H4 (cell line): ENCODE measurements at places on chromosomes 16 and 17. TPM values are rescaled to one million over a fixed set of nuclear protein-coding genes. Genes with fewer than 3 reads are reported as not detected.

- DNase-seq = peak; percentile 90
These were observed at the start of gene LRRC59 for GRCh38 chr17:50397111-50397918. TSS of gene LRRC59 (minus strand) at chr17:50397523. CDS start at chr17:50397317, 206 bp downstream.

Gene CLEC10A
- total RNA-seq = not detected in 2 replicates

DNA sequence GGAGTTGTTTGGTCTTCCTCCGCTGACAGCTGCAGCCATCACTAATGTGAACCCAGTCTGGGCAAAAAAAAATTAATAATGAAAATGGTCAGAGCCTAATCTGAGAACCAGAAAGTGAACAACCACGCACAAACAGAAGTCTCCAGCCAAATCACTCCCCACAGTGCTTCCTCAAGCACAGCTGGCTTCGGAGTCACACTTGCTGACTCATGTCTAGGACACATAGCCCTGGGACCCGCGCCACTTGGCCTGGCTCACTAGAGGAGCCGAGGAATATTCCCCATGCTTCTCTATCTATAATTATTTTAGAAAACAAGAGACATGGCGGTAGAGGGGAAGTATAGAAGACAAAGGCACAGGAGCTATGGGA, 109.1 kb downstream of the ZFHX3 start:
- peak; percentile 64 for DNase-seq

Gene CHRNE
- total RNA-seq = 0.04 and 0.14 TPM in 2 replicates

Gene KLHL10
- not detected in 2 replicates for total RNA-seq

DNA sequence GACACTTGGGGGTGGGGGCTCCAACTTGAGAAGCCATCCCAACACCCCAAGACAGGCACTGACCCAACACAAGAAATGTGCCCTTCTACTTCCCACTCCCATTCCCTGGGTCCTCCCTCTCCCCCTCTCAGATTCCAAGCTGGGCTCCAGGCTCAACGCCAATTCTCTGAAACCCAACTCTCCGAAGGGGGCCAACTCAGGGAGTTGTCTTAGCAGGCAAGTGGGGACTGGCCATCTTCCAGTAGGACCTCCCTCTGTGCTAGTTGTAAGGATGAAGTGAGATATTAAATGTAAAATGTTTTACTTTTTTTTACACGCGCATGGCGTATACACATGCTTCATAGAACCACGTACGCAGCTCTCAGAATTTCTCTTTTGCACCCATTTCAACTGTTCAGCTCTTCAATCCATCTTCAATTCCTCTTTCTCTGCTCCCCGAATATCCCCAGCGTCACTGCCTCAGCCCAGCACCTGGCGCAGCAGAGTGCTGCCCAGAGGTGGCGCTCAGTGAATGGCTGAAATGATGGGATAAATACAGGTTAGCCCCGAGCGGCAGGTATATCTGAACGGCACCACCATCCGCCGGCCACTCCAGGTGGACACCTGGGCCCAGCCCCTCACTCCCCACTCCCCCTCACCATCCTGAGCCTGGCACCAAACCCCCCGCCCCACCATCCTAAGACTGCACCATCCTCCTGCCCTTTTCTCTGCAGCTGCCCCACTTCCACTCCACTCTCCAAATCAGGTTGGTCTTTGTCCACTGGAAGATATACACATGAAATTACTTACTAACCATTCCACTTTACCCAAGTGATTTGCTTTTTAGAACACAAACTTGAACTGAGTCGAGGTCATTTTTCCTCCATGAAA, 43.9 kb upstream of the TNRC6C start:
- DNase-seq = no peak

Gene ERN2
- not detected in 2 replicates for total RNA-seq

DNA sequence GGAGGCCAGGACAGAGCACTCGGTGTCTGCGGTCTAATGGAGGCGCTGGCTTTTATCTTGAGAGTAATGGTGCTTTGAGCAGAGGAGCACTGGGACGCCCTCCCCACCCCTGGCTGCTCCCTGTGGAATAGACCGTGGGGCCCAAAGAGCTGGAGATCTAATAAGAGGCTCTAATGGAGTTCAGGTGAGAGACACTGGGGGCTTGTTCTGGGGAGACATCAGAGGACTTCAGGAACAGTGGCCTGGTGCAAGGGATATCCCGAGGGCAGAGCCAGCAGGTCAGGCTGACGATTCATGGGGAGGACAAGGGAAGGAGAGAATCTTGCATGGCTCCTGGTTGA, 9.5 kb upstream of the KRT19 start:
- no peak for DNase-seq

Gene SLC16A5
- not detected in 2 replicates for total RNA-seq

DNA sequence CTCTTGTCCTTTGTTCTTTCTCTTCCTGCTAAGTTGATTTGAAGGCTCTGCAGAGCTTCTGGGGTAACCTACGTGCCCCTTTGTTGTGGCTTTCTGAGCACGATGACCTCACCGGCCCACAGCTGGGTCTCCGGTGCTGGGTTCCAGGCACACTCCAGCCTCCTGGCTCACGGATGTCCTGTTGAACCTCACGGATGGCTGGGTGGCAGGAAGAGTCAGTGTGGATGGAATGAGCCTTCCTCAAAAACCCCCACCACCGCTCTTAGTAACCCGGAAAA, 116.0 kb downstream of the SOCS1 start:
- DNase-seq = no peak

DNA sequence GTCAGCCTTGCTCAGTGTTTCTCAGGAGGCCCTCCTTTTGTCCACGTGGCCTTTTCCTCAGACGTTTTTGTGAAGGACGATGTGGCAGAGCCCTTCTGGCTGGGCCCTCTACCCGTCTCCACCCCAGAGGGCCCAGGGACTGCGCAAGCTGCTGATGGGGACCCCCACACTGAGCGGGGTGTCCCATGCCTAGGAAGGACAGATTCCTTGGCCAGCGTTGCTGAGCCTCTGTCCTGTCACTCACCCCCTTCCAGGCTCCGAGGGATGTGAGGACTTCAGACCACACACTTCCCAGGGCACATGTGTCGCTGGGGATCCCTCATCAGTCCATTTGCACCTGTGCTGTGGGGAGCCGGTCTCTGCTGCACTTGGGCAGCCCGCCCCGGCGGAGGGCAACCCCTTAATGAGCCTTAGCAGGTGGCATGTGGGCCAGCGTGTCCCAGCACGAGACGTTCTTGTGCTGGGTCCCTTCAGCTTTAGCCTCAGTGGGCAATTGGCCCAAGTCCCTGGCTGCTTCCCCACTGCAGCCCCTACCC, 48.3 kb downstream of the NT5M start:
- no peak for DNase-seq

GRCh38 chr16:85858984-85859817, 39.8 kb upstream of the IRF8 start:
- no peak for DNase-seq

GRCh38 chr17:33330877-33331276, 37.8 kb upstream of the ASIC2 start:
- no peak for DNase-seq

DNA sequence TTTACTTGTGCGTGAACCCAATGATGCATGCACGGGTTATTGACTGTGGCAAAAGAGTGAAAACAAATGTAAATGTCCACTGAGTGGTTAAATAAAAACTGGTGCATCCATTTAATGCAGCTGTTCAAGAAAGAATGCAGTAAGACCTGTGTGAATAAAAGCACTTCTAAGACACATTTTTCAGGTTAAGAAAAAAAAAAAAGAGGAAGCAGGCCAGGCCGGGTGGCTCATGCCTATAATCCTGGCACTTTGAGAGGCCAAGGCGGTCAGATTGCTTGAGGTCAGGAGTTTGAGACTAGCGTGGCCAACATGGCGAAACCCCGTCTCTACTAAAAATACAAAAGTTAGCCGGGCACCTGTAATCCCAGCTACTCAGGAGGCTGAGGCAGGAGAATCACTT, 11.8 kb downstream of the CNGB1 start:
- DNase-seq = no peak

Gene ACSM2A
- total RNA-seq = not detected in 2 replicates

- DNase-seq = no peak
These were observed 2.6 kb upstream of the ALG1 start for GRCh38 chr16:5069048-5069447.

Gene GNGT2
- 0.87 TPM in 1 of 2 replicates, not detected in the other for total RNA-seq

Gene PIK3R6
- total RNA-seq = not detected in 2 replicates

DNA sequence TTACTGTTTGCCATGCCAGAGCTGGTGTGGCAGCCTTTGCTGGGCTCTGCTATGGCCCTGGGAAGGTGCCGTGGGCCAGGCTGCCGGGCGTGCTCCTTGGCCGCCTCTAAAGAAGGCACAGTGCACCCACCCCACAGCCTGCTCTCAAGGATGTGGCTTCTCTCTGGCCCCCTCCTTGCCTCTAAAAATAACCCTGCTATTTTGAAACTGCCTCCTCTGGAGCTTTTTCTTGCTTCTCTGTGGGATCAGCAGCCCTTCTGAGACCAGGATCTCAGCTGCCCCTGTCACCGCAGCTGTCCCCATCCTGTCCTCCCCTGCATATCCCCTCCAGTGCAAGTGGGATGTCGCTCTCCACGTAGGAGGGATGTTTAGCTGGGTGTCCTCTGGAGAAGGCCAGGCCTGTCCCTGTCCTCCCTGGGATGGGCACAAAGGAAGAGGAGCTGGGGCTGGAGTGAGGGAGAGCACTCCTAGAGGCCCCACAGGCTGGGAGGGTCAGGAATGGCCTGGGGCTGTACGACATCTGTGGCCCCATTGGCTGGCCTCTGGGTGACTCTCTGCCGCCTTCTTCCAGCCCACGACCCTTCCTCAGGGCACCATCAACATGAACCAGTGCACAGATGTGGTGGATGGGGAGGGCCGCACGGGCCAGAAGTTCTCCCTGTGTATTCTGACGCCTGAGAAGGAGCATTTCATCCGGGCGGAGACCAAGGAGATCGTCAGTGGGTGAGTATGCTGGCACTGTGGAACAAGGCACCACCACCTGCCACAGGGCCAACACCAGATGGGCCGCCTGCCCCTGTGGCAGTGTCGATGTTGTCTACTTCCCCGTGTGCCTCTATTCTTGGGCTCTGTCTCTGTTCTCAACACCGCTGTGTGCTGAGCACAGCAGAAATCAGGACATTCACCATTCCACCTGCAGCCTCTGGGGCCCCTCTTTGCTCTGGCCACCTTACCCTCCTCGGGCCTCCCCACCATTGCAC, 79.7 kb downstream of the PLD6 start:
- no peak for DNase-seq

GRCh38 chr16:89094252-89094879, 714 bp downstream of the ACSF3 start:
- DNase-seq = no peak

Gene CES3
- total RNA-seq = 0.68 and 1.2 TPM in 2 replicates

DNA sequence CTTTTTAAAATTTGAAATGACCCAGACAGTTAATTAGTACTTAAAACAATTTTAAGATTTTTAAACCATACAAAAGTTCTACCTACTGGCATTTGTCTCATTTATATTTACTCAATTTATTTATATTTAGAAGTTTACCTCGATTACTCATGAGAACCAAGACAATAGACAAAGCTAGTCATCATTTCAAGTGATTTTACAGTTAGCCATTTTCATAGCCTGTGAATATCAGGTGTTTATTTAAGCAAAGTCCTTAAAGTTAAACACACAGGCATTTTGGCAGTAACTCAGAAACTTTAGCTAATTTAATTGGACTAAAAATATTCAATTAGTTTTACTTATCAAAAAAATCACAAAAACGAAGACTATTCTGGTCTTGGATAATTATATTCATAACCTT, 101.6 kb upstream of the KIF2B start:
- DNase-seq = peak; percentile 16

DNA sequence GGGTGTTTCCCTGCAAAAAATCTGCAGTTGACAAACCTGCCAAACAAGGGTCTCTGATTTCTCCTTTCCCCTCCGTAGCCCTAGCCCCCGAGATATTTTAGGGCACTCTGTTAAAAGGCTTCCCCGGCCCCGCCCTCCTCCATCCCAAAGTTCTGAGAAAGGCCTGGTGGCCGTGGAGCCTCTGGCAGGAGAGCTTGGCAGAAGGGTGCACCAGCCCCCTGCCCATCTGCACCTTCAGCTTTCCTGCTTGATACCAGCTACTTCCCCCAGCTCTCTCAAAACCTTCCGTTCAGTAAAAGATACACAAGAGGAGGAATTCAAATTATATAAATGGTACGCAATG, 711 bp upstream of the CANT1 start:
- DNase-seq = no peak

Gene LHX1
- total RNA-seq = 0.39 and 0.97 TPM in 2 replicates

Gene VAT1L
- total RNA-seq = 6.1 and 6.4 TPM in 2 replicates

Gene RNF43
- 1.8 and 2.1 TPM in 2 replicates for total RNA-seq

GRCh38 chr16:28210979-28211588, 681 bp downstream of the XPO6 start:
- DNase-seq = peak; percentile 50

Gene CSH1
- not detected in 2 replicates for total RNA-seq

DNA sequence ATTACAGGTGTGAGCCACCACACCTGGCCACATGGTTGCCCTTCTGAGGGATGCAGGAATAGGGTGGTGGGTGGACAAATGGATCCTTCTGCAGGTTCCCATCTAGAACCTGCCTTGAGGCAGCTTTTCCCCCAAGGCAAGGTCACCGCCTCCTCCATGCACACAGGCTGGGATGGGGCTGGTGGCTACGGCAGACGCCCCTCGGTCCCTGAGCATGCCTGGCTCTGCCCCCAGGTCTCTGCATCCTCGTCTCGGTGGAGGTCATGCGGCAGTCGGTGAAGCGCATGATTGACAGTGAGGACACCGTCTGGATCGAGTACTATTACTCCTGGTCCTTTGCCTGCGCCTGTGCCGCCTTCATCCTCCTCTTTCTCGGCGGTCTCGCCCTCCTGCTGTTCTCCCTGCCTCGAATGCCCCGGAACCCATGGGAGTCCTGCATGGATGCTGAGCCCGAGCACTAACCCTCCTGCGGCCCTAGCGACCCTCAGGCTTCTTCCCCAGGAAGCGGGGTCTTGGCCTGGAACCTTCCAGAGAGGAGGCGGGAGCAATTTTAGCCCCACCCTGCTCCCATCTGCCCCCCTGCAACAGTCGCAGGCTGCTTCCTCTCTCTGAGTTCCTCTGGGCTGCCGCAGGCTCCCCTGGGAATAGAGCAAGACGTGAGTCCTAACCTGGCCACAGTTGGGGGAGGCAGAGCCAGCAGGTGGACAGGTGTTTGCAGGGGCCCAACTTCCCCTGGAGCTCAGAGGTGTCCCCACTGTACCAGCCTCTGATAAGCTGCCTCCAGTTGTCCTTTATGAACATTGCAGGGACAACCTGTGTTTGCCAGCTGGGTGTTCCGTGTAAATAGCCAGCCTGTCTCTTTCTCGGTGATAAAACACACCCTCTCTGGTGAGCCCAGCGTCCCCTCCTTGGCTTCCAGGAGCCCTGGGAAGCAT, 11.7 kb downstream of the CACNG1 start:
- no peak for DNase-seq

DNA sequence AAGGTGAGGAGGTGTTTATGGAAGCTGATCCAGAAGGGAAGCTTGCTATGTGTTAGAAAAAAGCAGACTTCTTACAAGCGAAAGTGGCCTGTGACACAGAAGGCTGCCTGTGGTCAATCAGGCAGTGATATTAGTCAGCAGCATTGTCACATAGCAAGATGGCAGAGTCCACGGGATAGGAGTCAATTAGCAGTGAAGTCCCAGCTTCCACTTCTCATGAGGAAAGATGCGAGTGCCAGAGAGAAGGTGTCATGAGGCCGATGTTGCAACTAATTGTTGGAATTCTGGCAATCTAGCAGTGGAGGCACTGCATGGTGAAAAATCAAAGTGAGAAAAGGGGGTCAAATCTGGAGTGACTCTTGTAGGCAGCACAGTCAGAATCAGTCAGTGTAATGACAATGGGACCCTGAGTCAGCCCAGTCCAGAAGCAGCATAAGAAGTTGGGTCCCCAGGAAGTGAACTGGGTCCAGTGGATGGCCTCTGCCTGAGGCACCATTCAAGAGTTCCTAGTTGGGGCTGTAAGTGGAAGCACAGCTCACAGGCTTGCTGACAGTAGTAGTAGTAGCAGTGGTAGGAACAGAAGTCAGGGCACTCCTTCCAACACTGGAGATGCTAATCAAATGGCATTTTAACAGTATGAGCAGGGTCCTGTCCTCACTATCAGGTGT, 85.1 kb downstream of the TNFRSF13B start:
- DNase-seq = no peak

GRCh38 chr17:41617698-41618097, 5.1 kb upstream of the KRT16 start:
- DNase-seq = no peak
